Renal pelvis (tissue), 12 donors: ENCODE measurements at places on chromosomes 12 and 14. TPM values are rescaled to one million over a fixed set of nuclear protein-coding genes. Genes with fewer than 3 reads are reported as not detected.

OASL gene
- polyA plus RNA-seq: not detected

- DNase-seq: no peak
Observed at GRCh38 chr12:19991146-19991545, 377.2 kb upstream of the PDE3A start.

DNA sequence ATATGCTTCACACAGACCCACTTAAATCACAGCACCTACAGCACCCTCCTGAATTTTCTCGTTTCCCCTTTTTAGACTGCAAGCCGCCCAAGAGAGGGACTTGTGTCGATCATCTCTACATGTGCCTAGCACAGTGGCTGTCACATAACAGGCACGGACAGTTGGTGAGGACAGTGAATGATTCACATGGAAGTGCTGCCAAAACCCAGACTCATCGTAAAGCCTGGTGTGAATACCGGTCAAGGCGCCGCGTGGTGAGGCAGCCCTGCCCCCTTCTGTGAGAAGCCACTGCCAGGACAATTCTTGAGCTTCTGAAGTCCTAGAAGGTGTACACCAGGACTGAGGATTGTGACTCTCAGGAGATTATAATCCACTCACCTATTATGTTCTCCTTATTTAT is 44.3 kb downstream of the ATG2B start:
- no peak for DNase-seq

DNA sequence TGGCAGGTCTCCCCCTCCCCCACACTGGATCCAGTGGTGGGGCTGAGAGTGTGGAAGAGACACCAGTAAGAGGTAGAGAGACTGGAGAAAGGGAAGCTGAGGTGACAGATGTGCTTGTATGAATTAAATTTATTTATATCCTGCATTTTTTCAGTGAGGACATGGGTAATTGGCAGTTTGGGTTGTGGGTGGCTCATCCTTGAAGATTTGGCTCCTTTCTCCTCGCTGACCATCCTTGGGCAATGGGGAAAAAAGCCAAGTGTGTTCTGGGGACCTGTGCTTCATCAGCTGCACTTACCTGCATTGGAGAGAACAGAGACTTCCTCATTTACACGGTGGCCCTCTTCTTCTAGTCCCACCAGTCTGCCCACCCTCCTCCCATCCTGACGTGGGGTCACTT is 86.4 kb downstream of the RFX4 start:
- no peak for DNase-seq

- DNase-seq: no peak
Observed at GRCh38 chr14:32190673-32191072, 11.2 kb upstream of the RNU6-7 start.
